ENCODE measurements at places on chromosomes 7 and 10.

DNA sequence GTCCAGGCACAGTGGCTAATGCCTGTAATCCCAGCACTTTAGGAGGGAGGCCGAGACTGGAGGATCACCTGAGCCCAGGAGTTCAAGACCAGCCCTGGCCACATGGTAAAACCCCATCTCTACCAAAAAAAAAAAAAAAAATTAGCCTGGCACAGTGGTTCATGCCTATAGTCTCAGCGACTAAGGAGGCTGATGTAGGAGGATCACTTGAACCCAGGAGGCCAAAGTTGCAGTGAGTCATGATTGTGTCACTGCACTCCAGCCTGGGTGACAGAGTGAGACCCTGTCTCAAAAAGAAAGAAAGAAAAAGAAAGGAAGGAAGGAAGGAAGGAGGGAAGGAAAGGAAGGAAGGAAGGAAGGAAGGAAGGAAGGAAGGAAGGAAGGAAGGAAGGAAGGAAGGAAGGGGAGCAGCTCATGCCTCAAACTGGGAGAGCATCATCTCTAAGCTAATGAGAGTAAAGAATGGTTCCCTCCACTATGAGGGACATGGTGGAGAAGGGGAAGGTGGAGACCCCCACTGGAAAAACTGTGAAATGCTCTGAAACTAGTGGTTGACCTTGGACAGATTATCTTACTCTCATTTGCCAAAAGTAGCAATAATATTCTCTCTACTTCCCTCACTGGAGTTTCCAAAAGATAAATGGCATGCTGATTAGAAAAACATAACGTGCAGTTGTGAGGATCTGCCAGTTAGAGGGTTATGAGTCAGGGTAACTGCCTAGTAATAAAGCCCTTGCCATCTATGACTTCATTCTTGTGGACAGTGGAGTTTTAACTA is 16.8 kb downstream of the GIMAP5 start:
- DNase-seq, result peak; percentile 31

- DNase-seq, result no peak
Observed at GRCh38 chr7:17558558-17559332, 260.3 kb downstream of the AHR start.

GRCh38 chr7:119983468-119983867 is 289.5 kb upstream of the KCND2 start:
- no peak for DNase-seq

DNA sequence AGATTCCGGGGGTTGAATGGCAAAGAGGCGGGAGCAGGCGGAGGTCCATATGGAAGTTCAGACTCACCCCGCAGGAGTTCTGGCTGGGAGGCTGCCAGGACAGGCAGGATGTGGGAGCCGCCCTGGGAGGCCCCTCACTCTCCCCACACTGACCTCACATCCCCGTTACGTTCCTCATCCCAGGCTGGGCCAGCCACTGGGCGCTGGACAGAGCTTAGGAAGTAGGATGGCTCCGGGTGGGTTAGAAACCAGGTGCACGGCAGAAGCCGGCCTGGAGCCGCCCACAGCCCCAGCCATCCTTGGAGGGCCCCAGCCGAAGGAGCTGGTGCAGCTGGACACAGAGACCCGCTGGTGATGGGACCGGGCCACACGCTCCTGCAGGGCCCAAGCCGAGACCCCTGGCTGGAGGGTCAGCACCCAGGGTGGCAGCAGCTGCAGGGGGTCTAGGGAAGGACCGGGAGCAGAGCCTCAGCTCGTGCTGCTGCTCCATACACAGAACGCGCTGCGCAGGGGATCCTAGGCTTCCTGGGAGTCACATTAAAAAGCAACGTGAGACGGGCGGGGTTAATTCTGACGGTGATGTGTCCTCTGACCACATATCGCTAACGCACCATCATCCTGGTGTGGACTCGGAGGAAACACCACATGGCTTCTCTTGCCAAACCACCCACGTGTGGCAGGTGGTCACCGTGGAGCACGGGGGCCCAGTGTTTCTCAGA is 98.6 kb upstream of the DIP2C start:
- peak; percentile 10 for DNase-seq

GRCh38 chr7:114976666-114977065 is 54.8 kb downstream of the MDFIC start:
- no peak for DNase-seq

DNA sequence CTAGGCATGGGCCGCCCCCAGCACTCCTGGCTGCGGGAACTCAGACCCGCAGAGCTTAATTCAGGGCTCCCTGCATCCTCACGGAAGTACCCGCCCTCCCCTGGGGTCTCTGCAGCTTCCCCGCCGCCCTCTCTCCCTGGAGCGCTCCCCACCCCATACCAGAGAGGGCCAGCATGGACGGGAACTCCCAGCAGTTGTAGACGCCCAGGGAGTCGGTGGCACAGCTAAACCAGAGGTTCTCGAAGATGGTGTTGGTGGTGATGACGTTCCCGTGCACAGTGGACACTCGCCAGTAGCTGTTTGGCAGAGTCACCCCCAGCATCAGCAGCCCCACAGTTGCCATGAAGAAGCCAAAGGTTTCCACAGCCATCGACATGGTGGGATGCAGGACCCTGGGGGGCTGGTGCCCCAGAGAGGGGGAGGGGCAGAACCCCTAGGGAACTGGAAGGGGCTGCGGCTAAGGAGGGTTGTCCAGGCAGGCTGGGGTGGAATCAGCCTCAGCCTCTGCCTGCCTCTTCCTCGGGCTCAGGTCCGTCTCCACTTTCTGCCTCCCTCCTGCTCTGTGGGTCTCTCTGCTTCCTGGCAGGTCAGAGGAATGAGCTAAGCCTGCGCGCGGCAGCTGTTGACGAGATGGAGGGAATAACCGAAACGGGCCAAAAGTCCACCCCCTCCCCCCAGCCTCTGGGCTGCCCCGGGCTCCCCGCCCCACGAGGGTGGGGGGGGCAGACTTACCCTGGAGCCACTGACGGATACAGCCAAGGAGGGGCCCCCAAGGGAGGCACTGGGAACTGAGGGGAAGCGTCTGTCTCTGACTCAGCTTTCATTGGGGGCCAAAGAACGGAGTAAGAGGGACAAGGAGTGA is at the start of gene CLDN15:
CLDN15 (minus strand) TSS at position 597 of the 862 bp plus-strand sequence; CDS start at position 376, 221 bp downstream.
- peak; percentile 94 for DNase-seq

DNA sequence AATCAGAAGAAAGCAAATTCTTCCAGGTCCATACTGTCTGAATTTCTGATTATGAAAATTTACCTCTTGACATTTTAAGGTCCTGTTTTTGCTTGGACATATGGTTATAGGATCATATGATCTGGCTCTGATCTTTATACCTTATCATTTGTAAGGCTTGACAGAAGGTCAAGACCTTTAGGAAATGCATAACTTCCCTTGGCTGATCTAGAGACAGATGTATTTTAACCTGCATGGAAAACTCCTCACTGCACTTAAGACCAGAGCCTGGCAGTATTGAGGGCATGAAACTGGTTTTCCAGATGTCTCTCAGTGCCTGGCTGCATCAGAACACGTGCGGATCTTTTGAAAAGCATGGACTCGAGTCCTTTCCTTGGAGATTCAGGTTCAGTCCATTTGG is 55.9 kb downstream of the TRRAP start:
- no peak for DNase-seq

- DNase-seq, result no peak
Observed at GRCh38 chr7:28672397-28672797, 260.1 kb downstream of the CREB5 start.

GRCh38 chr10:87867453-87867852 is 4.0 kb downstream of the PTEN start:
- DNase-seq, result no peak

DNA sequence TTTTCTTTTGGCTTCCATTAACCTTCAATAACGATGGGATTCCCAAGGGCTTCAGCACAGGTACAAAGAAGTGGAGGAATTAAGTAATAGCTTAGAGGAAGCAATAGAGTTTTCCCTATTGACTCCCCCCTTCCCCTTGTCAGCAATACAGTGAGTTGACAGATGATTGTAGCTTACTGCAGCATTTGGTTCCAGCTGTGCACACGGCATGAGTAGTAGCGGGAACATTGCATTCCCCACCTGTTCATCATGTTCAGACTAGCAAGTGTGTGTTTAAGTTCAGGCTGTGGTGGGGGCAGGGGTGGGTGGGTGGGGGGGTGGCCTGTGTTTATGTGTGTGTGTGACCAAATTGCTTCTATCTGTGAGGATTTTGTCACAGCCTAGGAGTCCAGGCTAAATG is 4.6 kb upstream of the ADRA2A start:
- DNase-seq, result no peak

DNA sequence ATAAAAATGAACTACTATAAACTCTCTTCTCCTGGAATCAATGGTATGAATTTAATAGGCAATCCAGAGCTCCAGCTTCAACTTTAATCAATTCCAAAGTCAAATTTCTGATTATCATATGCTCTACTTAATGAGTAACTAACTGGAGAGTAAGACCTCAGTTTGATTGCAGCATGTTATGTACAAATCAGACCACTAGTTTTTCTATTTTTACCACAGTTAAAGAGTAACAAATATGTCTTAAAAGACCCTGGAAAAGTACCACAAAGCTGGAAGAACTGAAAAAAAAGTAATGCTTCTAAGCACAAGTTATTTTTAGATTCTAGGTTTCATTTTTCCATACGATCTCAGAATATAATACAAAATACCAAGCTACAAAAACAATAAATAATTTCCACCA is 56.0 kb upstream of the TNKS2 start:
- DNase-seq, result no peak

DNA sequence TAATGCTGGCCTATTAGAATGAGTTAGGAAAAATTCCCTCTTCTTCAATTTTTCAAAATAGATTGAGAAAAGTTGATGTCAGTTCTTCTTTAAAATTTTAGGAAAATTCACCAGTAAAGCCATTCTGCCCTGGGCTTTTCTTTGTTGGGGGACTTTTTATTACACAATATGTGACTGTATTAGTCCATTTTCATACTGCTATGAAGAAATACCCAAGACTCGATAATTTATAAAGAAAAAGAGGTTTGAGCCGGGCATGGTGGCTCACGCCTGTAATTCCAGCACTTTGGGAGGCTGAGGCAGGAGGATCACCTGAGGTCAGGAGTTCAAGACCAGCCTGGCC is 12.7 kb downstream of the TAS2R40 start:
- DNase-seq, result no peak

DNA sequence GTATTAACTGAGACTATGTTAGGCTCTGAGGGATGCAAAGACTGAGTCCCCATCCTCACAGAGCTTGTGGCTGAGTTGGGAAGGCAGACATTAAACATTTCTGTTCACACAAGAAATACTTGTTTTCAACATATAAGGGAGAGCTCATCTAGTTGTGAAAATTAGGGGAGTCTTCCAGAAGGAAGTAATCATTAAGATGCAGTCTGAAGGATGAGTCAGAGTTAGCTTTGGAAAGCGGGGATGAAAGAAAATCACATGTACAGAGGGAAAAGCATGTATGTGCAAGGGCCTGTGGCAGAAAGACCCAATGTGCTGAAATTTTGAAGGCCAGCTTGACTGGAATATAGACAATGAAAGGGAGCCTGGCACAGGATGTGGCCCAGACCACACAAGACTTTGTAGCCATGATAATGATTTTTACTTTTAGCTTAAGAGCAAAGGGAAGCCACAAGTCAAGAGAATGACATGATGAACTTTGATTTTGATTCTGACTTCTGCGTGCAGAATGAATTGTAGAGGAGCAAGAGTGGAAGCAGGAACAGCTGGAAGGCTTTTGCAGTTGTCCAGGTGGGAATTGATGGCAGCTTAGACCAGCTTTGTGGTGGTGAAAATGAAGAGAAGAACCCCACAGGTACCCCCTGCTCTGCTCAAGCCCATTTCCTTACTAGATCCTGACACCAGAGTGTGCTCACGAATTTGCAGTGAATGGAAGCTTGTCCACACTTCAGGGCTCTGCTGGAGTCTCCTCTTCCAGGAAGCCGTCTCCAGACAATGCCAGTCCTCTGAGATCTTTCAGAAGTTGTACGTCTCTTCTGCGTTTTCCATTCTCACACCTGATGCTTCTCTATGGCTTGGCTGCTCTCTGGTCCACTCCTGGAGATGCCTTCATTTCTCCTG is 115.6 kb downstream of the ATXN7L1 start:
- DNase-seq, result no peak

GRCh38 chr10:15715619-15716227 is 4.0 kb downstream of the ITGA8 start:
- no peak for DNase-seq

- DNase-seq, result no peak
Observed at GRCh38 chr10:133325440-133326222, 11.1 kb downstream of the CALY start.

GRCh38 chr7:40019558-40019957 is 69.5 kb downstream of the CDK13 start:
- no peak for DNase-seq

DNA sequence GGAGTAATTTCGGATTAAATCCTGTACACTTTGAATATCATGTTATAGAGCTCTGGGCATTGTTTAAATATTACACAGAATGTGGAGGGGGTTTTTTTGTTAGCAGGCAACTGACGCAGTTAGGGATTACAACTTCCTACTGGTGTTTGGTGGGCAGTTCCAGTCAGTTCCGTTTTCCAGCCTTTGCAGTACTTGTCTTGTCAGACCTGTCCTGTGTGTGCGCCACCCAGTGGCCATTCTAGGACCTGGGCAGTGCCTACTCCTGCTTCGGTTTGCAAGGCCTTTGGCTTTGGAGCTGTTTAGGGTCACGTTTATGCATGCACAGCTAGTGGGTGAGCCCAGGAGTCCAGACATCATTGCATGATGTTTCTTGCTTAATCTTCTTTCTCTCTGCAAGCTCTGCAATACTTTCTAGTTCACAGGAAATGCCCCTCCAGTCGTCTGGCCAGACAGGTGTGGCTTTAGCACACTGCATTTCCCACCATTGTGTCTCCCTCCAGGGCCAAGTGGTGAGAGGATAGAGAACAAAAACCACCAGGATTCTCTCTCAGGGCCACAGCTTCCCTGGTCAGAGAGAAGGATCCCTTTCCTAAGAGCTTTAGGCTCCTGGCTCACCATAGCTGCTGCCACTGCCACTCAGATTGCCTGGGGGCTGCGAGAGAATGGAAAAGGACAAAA is 96.5 kb upstream of the TARP start:
- DNase-seq, result peak; percentile 79

DNA sequence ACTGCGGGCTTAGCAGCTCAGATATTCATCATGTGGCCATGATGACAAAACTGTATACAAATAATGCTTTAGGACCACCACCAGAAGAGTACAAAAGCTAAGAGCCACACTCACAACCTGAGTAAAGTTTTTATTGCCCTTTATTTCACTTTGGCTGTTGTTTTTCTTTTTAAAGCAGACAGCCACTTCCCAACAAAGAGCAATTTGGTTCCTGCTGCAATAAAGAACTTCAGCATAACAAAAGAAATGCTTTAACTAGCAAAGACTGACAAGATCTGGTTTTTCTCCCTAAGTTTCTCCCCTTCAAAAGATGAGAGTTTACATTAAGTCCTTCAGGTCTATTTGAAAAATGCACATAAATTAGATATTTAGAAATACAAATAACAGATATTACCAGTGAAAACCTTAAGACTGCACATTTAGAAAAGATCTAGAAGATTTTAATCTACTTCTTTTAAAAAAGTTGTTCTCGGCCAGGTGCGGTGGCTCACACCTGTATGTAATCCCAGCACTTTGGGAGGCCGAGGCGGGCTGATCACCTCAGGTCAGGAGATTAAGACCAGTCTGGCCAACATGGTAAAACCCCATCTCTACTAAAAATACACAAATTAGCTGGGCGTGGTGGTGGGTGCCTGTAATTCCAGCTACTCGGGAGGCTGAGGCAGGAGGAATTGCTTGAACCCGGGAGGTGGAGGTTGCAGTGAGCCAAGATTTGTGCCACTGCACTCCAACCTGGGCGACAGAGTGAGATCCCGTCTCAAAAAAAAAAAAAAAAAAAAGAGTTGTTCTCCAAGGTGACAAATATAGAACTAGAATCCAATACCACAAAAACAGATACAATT is 59.4 kb downstream of the WAPL start:
- DNase-seq, result no peak
